ENCODE measurements at places on chromosomes 12 and 14.

- no peak for DNase-seq
These were observed 7.1 kb upstream of the KRT84 start for GRCh38 chr12:52392465-52393007.

DNA sequence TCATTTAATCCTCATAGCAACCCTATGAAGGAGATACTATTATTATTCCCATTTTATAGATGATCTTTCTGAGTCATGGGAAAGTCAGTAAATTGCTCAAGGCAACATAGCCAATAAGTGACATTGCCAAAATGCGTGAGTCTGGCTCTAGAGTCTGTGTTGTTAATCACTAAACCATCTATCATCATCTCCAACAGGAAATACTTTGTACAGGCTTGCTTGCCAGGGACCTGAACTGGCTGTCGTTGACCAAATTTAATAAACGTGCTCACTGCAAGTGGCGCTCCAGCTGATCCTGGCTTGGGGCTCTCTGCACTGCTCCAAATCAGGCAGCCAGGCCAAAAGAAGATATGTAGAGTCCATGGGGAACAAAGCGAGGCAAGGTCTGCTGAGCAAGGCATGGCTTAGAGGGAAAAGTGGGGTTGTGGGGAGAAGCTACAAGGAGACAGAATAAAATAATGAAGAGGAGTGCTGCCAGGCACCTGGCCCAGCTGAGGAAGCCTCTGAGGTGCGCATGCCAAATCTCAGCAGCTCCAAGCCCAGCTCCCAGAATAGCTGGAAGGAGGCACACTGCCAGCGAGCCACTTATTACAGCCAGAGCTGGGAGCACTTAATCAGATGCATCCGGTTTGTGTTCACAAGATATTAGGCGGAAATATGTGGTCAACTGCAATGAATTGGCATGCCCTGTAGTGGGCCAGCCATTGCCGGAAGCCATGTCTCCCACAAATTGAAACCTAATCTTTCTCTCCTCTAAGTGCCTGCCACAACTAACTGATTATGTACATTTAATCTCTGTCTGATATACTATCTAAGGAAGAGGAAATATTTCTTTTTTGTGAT is 43.3 kb upstream of the PTPRO start:
- DNase-seq, result no peak

DNA sequence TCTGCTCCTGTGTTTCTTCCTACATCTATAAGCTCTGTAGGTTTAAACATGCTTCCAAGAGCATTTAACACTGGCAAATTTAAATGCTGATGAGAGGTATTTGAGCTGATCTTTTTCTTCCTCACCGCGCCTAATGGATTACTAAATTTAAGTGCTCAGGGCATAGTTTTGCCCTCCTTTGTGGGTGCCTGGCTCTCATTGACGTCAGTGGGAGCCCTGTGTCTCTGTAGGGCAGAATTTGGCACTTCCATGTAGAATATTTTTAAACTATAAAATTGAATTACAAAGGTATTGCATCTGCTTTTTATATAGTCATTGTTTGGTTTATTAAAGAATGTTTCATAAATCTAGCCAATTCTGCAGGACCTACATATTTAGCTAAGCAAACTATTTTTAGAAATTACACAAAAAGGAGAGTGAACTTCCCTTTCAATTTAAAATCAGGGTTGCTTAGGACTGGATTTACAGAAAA is 444.8 kb downstream of the AEBP2 start:
- no peak for DNase-seq

GRCh38 chr12:89544681-89545184 is 18.9 kb upstream of the POC1B start:
- DNase-seq, result no peak

DNA sequence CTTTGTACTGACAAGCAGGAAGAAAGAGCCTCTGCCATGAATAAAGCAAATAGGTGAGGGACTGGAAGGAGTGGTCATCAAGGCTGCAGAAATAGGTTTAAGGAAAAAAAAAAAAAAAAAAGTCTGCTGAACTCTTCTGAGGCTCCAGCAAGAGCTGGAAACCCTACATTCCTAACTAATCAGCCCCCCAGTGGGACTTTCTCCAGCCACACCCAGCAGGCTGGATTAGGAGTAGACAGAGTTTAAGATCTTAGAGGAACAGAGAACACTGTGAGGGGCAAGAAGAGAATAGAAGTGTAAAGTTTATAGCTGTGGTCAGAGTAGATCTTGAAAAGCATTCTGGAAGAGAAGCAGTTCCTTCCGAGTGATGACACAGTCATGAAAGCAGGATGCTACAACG is 66.4 kb downstream of the ATXN2 start:
- DNase-seq, result no peak

- DNase-seq, result no peak
These were observed 11.2 kb upstream of the PYGL start for GRCh38 chr14:50955373-50956043.

- DNase-seq, result no peak
These were observed 301.5 kb upstream of the FBXO33 start for GRCh38 chr14:39733741-39734140.

DNA sequence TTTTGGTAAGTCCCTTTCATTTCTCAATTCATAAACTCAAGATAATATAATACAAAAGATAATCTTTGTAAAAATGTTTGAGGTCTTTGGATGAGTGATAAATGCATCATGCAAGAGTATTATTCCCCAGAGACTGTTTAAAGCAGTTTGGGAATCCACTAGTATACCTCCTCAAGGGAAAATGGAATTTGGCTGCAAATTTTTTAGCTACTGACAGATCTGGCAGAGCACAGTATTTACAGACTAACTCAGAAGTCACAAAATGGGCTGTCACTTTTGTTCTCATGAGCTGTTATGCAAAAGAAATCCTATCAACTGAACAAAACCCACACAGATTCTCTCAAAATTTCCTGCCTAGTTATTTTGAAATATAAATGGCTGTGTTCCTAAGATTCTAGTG is 9.9 kb downstream of the SPIC start:
- no peak for DNase-seq

DNA sequence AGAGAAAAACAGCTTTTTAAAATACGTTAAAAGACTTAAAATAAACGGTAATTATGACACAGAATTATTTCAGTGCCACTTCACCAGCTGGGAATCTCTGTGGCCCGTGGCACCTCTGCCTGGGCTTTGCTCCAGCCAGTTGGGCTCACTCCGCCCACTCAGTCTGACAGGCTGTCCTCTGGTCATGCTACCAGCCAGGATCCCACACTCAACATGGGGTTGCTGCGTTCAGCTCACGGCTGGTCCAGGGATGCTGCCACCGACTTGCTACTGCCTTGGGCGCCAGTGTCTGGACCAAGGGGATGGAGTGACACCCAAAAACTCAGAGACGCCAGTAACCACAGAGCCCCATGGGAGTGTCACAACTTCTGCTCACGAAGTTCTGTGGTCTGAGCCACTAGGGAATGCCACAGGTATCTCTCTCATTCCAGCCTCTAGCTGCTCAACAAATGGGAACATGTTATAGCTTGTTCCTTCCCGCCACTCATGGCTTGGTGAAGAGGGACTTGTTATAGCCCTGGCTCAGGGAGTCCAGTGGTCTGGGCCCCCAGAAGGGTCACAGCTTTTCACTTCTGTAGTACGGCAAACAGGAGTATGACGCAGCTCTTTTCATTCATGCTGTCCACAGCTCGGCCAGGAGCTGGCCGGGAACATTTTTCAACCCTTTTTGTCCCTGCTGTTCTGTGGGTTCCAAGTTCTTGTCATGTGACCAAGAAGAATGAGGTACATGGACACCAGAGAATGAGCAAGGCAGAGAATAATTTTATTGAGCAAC is 23.4 kb upstream of the ATXN7L3B start:
- DNase-seq, result no peak

DNA sequence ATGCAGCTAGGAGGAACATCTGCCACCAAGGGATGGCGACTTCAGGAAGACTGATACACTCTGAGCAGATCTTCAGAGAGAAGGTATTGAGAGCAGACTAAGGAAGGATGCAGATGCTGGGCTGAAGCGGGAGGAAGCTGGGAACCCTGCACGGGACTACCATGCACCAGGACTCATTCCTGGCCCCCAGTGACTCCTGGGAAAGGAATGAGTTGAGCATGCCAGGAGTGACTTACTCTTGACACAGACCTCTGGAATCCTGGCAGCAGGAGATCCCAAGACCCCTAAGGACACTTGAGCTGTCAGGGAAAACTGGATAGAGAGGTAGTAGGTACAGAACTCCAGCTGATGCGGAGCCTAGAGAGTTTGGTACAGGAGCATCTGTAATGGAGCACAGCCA is 336.1 kb downstream of the RPS29 start:
- no peak for DNase-seq

GRCh38 chr14:68341411-68342212 is 451.3 kb downstream of the ZFP36L1 start:
- DNase-seq, result no peak

DNA sequence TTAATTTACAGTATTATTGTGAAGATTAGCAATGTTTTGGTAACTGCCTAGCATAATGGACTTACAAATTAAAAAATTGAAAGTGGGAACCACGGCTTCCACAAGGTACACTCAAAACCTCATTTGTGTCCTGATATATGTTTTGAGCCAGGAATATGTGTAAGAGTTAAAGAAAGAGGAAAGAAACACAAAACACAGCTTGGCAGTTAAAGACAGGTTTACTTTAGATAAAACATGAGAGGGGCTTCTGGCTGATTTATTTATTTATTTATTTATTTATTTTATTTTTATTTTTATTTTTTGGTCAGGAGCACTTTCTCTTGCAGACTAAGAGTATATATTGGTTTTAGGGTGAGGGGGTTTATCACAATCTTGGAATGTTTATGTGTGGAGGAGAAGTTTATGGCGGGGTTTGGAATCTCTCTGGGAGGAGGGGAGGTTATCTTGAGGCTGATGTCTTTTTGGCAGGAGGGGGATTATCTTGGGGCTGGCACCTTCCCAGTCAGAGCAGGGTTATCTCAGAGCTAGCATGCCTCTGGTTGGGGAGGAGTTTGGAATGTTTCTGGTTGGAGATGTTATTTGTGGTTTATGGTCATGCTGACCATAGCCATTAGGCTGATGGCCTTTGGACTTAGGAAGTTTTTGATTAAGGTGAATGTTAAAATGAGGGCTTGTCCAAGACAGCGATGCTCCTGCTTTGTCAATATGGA is 436.7 kb downstream of the DAD1 start:
- no peak for DNase-seq

GRCh38 chr14:39232554-39233415 is 930 bp upstream of the MIA2 start:
- no peak for DNase-seq

GRCh38 chr14:101821528-101821927 is 60.0 kb downstream of the PPP2R5C start:
- DNase-seq, result peak; percentile 55

GRCh38 chr14:65959563-65960024 is 526.6 kb upstream of the CCDC196 start:
- no peak for DNase-seq

GRCh38 chr12:62658910-62659309 is 192.3 kb downstream of the MON2 start:
- DNase-seq, result no peak

DNA sequence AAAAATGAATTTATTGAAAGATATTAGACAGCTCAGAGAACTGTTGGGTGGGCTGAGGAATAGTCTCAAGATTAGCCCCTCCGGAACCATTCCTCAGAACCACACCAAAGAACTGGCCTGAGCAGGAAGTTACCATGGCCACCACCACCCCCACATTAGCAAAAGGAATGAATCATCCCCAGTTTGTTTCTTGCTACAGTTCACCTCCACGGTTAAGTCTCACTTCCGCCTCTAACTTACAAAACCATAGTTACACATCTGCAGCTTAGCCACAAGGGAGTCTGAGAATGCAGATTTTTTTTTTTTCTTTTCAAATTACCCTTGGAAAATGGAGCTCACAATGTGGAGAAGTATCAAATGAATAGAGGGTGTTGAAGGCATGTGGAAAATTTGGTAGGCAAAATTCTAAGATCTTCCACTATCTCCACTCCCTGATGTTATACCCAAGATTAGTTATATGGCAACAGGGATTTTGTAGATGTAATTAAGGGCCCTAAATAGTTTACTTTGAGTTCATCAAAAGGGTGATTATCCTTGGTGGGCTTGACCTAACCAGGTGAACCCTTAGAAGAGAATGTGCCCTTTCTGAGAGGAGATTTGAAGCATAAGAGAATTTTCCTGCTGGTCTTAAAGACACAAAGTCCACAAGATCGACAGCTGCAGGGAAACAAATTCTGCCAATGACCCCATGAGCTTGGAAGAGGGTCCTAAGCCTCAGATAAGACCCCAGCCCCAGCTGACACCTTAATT is 129.8 kb upstream of the KRR1 start:
- DNase-seq, result peak; percentile 19

DNA sequence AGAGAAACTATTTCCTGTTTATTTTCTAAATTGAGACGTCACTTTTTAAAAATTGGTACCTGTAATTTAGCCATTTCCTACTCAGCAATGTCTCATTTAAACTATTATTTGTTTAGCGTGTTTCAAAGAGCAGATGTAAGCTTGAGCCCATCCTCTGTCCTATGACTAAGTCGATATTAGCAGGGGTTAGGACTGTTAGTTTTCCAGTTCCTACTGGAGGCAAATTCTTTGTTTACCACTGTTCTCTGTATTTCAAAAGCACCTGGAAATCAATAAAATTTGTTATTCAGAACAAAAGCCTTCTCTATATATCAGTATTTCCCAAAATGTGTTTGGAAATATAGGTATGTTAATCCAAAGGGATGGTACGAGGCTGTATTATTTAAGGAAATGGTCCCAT is 42.4 kb downstream of the MDM2 start:
- no peak for DNase-seq
